ENCODE measurements at places on chromosomes 5 and 9.

DNA sequence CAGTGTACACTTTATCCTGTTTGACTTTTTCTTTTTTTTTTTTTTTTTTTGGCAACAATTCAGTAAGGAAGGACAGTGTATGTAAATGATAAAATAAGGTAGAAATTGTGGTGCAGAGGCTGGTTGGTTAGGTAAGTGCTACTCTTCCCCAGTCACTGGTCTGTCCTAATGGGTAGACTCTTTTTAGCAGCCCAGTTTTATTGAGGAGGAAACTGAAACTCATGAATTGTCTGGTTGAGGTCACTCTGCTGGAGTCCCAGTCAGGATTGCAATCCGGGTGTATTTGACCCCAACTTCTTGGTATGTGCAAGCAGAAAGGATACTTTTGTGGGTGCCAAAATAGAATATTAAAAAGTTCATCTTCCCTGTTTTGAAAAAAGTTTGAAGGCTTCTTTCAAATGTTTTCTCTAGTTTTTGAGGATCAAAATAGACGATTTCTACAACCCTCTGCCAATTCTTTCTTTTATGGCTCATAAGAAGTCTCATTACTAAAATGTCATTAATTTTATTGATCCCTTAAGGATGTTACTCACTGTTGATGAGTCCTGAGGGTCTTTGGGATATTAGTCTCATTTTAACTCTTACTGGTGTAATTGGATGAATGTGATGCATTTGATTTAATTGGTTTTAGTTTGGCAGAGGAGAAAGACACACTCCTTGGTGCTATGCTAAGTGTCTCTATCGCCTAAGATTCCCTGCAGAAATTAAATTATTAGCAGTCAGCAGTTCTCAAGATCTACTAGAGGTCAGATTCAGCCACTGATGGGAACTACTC lies 171.9 kb downstream of the KDM4C start:
- DNase-seq: no peak

DNA sequence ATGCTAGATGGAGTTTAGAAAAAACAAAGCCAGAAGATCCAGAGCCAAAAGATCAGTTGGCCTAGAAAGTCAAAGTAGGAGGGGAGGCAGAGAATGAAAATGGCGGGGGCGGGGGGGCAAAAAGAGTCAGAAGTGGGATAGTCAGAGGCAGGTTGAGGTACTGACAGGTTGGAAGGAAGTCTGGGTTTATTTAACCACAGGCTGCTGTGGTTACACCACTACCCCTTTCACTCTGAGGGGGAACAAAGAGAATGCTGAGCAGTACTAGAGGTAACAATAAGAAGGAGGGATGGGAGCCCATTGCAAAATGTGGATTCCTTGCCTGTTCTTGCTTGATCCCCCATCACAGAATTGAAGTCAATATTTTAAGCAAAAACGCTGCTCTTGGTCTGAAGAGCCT lies 111.8 kb downstream of the CAVIN4 start:
- DNase-seq: no peak

DNA sequence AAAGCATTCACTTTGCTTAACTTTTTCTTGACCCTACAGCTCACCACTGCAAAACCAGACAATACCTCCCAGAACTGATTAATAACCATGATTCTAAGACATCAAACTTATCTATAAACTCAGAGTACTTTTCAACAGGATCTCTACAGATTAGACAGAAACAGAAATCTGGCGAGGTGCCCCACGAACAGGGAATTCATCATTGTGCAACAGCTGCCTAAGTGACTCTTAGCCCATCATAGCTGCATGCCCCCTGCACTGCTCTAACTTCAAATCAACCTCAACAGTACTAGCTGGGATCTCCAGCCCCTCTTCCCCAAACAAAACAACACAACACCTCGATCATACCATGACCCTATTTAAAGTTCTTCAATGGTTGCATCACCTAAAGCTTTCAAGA lies 16.1 kb upstream of the COL23A1 start:
- no peak for DNase-seq

- no peak for DNase-seq
Observed at GRCh38 chr9:133826289-133827085, 88.3 kb upstream of the SARDH start.

GRCh38 chr5:42321785-42322184 lies 101.5 kb upstream of the GHR start:
- DNase-seq: no peak

DNA sequence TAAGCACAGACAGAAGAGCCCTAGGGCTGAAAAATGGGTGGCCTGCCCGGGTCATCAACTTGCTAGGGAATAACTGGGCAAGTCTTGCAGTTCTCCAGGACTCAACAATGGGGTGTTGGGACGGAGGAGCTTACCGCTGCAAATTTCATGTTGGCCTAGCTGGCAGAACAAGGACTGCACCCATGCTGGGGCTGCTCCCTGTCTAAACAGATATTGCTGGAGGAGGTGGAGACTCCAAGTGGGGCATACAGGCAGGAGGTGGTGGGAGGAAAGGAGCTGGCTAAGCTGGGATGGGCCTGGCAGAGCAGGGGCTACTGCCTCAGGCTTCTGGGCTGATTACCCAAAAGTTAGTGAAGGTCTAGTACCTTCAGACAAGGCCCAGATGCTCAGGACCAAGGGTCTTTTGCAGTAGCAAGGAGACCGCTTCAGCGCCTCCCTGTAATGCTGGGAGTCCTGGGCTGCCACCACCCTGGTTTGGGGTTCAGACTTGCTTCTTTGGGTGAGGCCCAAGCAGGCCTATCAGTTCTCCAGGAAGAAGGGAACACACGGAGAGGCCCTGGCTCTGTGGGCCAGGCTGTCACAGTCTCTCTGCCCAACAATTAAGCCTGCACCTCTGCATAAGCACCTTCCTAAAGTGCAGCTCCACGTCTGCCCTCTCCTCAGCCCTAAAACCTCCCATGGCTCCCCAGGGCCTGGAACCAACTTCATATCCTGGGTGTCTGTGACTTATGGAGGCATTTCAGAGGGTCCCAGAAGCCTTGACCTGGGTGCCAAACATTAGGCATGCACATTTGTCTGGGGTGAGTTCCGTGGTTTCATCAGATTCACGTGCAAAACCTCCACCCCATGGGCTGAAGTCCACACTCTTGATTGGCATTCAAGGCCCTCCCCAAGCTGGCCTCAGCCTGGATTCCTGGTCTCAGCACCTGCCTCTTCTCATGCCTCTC lies 24.2 kb upstream of the KIF12 start:
- no peak for DNase-seq

All from cortex of kidney (tissue), 1 donor.